ENCODE measurements at places on chromosomes 11 and 22.

- DNase-seq, result peak; percentile 18
These were observed 67.3 kb upstream of the NUP50 start for GRCh38 chr22:45096256-45096907.

DNA sequence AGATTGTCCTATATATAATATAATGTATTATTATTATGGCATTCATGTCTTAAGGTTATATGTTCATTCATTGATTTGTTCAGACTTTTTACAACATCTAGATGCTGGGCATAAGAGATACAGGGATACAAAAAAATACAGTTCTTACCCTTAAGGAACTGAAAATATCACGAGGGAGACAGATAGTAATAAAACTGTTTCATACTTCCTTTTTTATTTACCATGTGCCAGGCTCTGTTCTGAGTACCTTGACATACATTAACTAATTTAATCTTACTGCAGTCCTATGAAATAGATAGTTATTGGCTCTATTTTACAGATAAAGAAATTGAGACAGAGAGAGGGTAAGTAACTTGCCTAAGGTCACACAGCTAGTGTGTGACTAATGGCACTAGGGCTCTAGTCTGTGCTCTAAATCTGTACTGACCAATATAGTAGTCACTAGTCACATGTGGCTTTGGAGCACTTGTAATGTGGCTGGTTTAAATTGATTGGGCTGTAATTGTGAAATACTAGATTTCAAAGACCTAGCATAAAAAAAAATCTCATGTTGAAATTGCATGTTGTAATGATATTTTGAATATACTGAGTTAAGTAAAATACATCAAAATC is 21.3 kb downstream of the TRIM44 start:
- no peak for DNase-seq

GRCh38 chr11:85779956-85780640 is 30.8 kb downstream of the SYTL2 start:
- no peak for DNase-seq

DNA sequence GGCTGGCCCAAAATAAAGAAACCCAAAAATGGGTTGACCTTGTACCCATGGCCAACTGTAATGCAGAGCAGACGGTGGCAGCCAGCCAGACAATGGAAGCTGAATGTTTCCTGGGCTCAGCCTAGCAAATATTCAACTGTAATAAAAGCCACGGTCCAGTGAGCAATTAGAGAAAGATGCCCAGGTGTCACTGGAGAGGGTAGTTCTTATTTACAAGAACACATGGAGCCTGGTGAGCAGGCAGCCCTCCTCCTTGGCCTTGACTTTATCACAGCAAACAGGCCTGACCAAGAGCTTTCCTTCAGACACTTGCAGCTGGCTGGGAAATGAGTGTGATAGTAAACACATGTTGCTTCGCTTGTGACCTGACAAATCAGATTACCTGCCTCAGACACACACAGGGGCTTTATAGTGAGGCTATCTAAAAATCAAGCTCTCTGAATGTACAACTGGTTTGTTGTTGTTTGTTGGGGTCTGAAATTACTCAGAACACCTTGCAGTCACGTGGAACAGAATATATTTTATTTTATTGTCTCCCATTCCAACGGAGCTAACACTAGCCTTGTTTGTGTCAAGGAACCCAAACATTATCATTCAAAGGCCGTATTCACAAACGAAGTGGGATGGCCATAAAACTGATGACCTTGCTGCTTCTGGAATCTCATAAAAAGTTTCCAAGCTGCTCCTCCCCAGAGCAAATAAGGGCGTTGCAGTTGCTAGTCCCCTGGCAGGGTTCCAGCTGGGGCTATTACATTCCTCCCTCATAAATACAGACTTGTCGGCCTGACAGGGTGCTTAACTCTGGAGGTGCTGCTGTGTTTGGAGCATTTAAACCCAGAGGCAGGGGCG is 161.1 kb downstream of the BBOX1 start:
- DNase-seq, result no peak

DNA sequence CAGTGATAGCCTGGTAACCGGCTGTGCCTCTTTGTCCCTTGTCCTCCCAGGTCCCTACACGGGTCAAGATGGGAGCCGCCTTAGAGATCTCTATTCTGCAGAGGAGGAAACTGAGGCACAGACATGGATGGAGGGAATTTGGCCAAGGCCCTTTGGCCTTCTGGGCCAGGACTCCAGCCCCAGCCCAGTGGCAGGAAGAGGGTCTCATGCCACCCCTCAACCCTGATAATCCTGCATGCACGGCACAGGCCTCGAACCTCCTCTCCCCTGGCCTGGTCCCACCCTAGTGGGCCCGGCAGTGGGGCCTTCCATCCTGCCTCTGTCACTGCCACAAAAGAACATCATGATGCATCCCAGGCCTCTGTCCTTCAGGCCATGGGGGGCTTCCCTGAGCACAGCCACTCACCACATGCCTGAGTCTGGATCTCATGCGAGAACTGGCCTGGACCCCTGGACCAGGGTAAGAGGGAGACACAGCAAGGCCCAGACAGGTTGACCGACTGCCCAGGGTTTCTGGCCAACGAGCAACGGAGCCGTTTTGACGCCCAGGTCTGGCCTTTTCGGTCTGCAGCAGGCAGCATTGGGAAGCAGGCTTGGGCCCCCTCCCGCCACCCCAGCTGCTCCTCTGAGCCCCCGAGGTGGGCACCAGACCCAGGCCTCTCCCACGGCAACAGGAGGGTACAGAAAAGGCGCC is 6.5 kb downstream of the LINC01488 start:
- DNase-seq, result no peak

- DNase-seq, result no peak
These were observed 9.5 kb downstream of the YPEL1 start for GRCh38 chr22:21725956-21726649.

- DNase-seq, result no peak
These were observed 14.5 kb downstream of the EMSY start for GRCh38 chr11:76459299-76459698.
